SJSA1 (cell line): ENCODE measurements at places on chromosomes 16 and 17. TPM values are rescaled to one million over a fixed set of nuclear protein-coding genes. Genes with fewer than 3 reads are reported as not detected.

DNA sequence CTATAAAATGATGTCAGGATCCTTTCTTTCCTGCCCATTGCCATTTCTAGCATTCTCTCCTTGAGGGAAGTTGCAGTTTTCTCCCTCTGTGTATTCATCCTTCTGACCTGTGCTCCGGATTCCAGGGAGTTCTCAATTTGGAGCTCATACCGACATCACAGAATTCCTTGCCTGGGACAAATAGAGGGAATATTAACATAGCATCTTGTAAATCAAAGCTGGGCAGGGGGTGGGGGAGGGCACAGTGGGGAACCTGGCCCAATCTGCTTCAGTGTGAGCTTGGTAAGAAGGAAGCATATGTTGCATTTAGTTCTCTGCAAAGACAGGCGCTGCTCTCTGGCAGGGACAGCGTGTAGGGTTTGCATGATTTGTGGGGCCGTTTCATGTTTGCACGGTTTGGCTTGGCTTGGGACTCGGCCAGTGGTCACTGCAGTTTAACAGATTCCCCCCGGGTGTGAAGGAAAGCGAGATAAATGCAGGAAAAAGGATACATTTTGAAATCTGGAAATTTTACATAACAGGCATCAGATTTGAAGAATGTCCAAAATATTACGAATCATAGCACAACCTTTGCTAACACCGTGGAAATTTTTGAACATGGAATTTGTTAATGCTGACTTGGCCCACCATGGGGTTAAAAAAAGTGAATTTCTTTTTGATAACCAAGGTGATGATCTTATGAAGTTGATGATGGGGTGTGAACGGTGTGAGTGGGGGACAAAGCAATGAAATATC, 178.0 kb downstream of the WWOX start:
- no peak for DNase-seq

DNA sequence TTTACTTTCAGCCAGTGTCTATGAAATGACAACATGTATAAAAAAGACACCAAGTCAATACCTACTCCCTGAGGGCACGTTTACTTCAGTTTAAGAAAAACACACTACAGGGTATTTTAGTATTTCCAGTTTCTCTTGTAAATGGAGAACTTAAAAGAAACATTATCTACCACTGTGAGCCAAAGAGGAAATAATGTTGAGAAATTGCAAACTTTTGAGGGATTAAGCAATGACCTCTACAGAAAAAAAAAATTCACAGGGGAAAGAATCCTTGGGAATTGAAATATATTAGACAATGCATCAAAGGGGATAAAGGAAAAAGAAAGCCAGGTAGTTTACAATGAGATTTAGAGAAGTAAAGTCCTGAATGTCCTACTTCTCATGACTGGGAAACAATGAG, 126.0 kb downstream of the KCNJ2 start:
- DNase-seq: no peak

GRCh38 chr16:78843978-78844377, 744.5 kb downstream of the WWOX start:
- no peak for DNase-seq

DNA sequence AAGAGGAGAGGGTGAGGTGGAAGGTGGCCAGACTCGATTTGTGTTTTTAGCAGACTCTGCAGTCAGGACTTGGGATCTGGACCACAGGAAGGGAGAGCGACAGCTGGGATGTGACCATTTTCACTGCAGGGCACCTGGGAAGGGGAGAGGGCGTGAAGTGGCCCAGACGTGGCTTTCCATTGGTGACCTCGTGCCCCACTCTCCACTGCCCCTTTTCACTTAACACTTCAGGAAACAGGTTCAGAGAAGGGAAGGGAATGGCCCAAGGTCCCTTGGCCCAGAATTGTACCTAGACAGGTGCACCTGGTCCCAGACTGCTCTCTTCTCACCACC, 22.9 kb upstream of the MPRIP start:
- no peak for DNase-seq

DNA sequence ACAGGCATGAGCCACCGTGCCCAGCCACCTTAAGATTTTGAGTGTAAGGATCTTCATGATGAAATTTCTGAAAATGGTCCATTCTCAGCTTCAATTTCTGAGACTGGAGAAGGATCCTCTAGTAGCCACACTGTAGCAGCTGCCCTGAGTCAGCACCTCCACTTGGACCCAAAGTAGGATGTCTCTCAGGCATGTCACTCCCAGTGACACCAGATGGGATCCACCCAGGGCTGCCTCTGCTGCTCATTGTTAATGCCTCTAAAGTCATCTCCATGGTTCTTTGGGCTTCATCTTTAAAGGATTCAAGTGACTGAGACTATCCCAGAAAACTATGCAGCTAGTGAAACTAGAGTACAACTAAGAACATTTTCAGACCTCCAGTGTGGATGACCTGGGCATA, 7.9 kb downstream of the PLD6 start:
- DNase-seq: no peak

The MYH1 gene
- total RNA-seq: not detected in 2 replicates

The KCNH6 gene
- not detected in 2 replicates for total RNA-seq

The TPSAB1 gene
- total RNA-seq: not detected in 2 replicates

The CDH15 gene
- total RNA-seq: 0.05 TPM in 1 of 2 replicates, not detected in the other

The MSI2 gene
- 27.2 and 39.8 TPM in 2 replicates for total RNA-seq

The SULT1A2 gene
- not detected in 2 replicates for total RNA-seq

The BICDL2 gene
- not detected in 2 replicates for total RNA-seq

The FOXC2 gene
- 3.9 and 5.5 TPM in 2 replicates for total RNA-seq
